CD4-positive, alpha-beta T cell (primary cell): ENCODE measurements at places on chromosomes 4 and X.

GRCh38 chr4:169756971-169757574 lies 671 bp downstream of the HPF1 start:
- no peak for DNase-seq

- no peak for DNase-seq
Measured at GRCh38 chr4:158818560-158819140, 49.8 kb downstream of the FNIP2 start.

DNA sequence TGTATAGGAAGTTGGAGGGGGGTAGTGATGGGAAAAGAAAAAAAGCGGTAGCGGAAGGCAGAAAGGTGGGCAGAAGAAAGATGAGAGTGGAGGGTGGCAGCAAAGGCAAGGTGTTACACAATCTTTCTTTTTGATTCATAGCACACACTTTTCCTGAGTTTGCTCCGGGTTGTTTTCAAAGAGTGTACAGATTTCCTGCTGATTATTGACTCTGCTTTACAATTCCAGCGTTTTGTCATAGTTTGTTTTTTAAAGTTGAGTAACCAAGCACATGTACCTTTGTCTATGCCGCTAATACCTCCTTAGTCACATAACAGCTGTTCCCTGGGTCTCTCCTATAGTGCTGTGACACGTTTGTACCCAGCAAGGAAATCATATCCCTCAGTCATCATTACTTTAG lies 50.3 kb downstream of the AGA start:
- no peak for DNase-seq

- no peak for DNase-seq
Measured at GRCh38 chrX:153783378-153784013, 2.7 kb downstream of the SRPK3 start.

GRCh38 chrX:14496674-14497073 lies 32.7 kb upstream of the GLRA2 start:
- DNase-seq, result no peak

DNA sequence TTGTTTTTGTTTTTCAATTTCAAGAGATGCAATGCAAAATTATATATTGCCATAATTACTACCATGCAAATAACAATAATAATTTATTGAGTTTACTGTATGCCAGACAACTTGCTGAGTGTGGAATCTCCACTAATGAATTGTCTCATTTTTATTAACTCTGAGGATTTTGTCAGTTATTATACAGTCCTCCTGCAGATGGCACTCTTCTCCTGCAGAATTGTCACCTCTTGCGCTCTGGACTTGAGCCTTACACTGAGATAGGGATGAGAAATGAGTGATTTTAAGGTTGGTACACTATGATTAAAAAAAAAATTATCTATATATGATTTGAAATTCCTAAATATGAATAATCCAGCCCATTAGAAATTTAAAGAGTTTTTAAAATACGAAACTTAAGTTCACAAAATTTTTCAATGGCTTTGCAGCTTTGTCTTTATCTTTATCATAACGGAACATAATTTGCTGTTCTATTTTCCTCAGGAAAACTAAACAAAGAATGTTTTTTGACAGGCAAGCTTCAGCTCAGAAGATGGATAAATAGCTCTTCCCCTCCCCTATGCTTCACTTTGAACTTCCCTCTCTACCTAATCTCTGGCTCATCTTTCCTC lies 12.7 kb upstream of the PAQR3 start:
- DNase-seq, result no peak

- no peak for DNase-seq
Measured at GRCh38 chr4:54658252-54659093, 716 bp downstream of the KIT start.

GRCh38 chr4:149166876-149167275 lies 648.8 kb downstream of the IQCM start:
- DNase-seq, result no peak

DNA sequence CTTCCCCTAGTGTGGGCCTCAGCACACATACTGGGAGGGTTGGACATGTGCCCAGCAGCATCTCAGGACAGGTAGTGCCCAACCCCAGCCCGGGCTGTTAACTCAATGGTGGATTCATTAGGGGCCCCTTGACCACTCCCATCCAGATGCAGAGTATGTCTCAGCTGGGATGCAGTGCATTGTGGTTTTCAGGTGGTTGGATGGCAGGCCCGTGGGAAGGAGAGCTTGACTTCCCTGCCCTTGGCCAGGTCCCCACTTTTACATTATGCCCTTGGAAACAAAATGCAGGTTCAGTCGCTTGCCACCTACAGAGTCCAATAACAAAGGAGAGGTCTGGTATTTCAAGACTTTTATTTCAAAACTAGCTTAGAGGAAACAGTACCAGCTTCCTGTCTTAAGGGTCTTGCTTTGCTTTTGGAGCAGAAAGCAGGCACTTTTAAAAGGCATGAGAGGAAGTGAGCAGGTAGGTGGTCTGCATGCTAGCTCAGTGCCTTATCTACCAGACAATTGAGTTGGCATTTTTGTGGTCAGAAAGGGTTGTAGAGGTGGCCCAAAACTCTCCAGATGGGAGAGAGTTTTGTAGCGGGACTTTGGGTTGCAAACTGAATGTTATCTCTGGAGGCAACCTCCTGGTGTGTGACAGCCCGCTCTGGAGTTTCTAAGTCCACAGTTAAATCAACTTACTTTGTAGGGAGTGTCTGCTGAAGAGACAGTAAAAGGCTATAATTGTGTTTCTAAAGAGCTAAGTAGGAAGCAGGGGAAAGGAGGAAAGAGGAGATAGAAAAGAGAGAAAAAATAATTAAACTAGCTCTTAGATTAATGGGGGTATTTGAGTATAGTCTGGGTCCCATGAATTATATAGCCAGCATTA lies 171.0 kb downstream of the GALNTL6 start:
- DNase-seq, result no peak

- no peak for DNase-seq
Measured at GRCh38 chr4:22593933-22594332, 78.1 kb upstream of the ADGRA3 start.

DNA sequence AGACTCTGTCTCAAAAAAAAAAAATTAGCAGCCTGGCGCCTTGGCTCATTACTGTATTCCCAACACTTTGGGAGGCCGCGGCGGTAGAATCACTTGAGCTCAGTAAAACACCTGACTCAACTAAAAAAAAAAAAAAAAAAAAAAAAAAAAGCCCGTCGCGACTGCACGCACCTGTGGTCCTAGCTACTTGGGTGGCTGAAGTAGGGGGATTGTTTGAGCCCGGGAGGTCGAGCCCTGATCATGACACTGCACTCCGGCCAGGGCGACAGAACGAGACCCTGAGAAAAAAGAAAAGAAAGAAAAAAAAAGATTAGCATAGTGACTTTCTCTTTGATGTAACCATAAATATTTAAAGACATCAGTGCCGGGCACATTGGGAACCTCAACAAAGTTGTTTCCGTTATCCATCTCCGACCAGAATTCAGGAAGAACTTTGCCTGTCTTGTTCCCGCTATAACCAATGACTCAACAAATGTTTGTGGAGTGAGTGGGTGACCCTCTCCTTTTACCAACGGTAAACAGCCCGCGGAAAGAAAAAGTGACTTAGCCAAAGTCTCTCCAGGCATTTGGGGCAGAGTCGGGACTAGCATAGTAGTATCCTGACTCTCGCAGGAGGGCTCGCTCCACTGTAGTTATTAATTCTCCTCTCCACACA lies 553 bp upstream of the MED28 start:
- DNase-seq, result peak; percentile 16

DNA sequence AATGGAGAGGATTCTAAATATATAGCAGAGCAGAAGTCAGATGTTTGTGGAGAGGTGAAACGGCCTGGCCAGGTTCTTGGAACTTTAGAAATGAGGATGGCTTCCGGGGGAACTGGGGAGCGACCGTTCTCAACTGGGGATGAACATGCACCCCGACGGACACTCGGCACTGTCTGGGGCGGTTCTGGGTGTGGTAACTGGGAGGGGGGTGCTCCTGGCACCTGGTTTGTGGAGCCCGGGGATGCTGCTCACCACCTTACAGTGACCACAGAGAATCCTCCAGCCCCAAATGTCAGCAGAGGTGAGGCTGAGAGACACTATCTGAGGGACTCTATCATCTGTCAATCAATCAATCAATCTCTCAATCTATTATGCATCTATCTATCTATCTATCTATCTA lies 69.0 kb upstream of the PPP2R3B start:
- DNase-seq, result no peak

GRCh38 chr4:48116582-48116981 lies 17.5 kb downstream of the TXK start:
- no peak for DNase-seq

GRCh38 chr4:95472534-95472933 lies 76.2 kb downstream of the UNC5C start:
- DNase-seq, result no peak

GRCh38 chr4:151804086-151804630 lies 43.4 kb upstream of the GATB start:
- no peak for DNase-seq
